ENCODE measurements at places on chromosomes 1 and 21. TPM values are rescaled to one million over a fixed set of nuclear protein-coding genes. Genes with fewer than 3 reads are reported as not detected.

CDK18 gene
- 0.31 TPM for total RNA-seq

CCT3 gene
- 402 TPM for total RNA-seq

AMY1C gene
- not detected for total RNA-seq

CRNN gene
- total RNA-seq: not detected

OR10J1 gene
- not detected for total RNA-seq

PROK1 gene
- total RNA-seq: not detected

LCE1C gene
- total RNA-seq: not detected

PADI1 gene
- not detected for total RNA-seq

CD1E gene
- not detected for total RNA-seq

RNU1-4 gene
- total RNA-seq: 1,390 TPM

TRIM45 gene
- 1.2 TPM for total RNA-seq

All from aortic smooth muscle cell (primary cell).